ENCODE measurements at places on chromosomes 16 and 17.

GRCh38 chr17:79844869-79845600 is 5.8 kb upstream of the CBX4 start:
- no peak for DNase-seq

DNA sequence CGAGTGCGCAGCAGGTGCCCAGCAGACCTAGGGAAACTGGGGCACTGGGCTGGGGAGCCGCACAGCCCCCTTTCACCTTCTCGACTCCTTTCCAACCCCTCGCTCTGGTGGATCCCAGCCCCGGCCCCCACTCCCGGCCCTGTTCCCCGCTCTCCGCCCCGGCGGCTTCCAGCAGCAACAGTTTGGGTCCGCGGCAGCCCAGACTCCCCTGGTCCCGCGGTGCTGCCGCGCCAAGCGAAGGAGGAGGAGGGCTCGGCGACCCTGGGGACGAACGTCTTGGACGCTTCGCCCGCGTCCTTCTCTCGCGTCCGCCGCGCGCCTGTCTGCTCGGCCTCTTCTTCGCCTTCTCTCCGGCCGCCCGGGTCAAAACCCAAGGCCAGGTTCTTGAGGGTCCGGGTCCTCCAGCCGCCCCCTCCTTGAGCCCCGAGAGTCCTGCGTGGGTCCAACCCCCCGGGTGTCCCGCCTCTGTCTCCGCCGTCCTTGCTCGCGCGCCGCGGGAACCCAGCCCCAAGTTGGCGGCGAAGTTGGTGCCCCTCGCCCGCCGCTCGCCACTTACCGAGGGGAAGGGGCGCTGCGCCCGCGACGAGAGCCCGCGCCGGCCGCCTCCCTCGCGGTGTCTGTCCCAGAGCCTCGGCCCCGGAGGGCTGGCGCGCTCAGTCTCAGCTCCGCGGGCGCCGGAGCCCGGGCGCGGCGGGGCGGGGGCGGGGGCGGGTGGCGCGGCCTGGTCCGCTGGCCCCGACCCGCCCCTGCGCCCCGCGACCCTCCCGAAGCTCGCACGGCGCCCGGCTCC is 1.4 kb upstream of the GRIN2C start:
- DNase-seq = no peak

DNA sequence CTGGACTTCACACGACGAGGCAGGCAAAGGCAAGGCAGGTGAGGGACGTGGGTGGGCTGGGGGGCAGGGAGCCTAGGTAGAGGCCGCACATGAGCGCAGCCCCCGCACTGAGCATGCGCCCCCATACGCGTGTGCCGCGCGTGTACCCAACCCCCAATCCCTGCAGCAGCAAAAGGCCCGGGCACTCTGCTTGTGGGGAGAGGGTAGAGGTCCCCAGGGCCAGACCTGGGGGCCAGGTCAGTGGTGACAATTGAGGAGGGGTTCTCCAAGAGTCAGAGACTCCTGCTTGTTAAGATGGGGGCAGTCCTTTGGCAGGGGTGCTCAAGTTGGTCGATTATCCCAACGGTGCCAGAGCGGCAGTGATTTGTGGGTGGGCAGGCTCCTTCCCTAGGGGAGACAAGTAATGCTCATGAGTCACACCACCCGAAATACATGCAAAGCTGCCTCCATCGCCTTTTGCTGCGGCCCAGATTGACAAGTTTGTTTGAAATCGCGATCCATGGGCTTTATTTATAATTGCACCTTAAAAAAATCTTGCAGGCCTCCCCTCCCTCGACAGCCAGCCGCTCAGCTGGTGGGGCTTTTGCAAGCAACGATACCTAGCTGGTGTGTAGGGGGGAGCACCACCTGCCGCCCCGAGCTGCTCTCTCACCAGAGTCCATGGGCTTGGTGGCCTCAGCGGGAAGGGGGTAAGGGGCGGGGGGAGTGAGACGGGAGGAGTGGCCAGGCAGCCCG is 1.1 kb upstream of the GIT1 start:
- DNase-seq = no peak

- no peak for DNase-seq
Observed at GRCh38 chr17:7383742-7384488, 3.0 kb downstream of the TNK1 start.

- no peak for DNase-seq
Observed at GRCh38 chr16:46690281-46691178, 1.1 kb downstream of the ORC6 start.

- DNase-seq = no peak
Observed at GRCh38 chr16:48555155-48555554, 54.8 kb downstream of the N4BP1 start.

DNA sequence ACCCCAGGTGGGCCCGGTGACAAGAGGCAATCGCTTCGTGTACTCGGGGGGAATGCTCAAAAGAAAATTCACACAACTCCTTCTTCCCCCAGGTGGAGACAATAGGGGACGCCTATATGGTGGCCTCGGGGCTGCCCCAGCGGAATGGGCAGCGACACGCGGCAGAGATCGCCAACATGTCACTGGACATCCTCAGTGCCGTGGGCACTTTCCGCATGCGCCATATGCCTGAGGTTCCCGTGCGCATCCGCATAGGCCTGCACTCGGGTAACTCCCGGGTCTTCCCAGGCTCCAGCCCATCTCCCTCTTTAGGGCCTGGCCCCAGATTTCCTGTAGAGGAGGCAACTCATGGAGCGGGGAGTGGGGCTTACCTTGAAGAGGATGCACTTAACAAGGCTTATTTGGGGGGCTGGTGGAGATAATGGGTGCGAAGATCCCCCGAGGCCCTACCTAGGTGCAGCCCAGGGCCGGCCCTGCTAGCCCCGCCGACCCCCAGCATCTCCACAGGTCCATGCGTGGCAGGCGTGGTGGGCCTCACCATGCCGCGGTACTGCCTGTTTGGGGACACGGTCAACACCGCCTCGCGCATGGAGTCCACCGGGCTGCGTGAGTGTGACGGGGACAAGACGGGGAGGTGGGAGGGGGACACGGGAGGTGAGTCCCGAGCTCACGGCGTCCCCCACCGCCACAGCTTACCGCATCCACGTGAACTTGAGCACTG is 13.0 kb downstream of the GUCY2D start:
- DNase-seq = no peak

GRCh38 chr17:81443269-81443668 is 48.0 kb downstream of the BAHCC1 start:
- no peak for DNase-seq

DNA sequence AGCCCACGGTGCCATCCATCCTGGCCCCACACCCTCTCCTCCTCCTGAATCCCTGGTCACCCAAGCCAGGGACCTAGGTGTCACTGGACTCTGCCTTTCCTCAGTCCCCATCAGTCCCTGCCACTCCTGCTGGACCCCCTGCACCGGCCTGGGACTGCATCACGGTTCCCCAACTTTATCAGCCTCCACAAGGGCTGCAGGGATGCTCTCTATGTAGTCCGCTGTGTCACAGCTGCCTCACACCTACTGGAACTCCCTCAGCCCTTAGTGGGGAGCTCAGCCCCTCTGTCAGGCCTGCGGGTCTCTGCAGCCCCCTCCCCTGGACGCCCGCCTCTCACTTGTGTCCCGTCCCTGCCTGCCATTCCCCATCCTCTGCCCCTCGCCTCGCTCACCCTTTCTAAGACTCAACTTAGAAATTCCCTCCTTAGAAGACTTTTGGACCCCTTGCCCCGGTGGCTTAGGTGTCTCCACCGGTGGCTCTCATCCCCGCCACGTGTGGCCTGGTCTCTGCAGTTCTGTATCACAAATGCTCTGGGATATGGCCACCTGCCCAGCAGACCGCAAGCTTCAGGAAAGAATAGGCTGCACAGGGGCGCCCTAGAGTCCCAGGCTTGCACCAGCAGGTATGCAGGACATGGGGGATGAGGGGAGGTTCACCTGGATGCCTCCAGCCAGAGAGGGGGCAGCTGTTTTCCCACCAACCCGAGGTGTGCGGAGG is 62.9 kb downstream of the PRMT7 start:
- no peak for DNase-seq

GRCh38 chr16:68851601-68852000 is 8.3 kb downstream of the TANGO6 start:
- DNase-seq = no peak

GRCh38 chr16:22734368-22734767 is 79.6 kb upstream of the HS3ST2 start:
- no peak for DNase-seq

- DNase-seq = no peak
Observed at GRCh38 chr16:57422026-57422944, 17.7 kb downstream of the CCL17 start.

GRCh38 chr16:77113835-77114234 is 77.2 kb upstream of the MON1B start:
- DNase-seq = no peak

DNA sequence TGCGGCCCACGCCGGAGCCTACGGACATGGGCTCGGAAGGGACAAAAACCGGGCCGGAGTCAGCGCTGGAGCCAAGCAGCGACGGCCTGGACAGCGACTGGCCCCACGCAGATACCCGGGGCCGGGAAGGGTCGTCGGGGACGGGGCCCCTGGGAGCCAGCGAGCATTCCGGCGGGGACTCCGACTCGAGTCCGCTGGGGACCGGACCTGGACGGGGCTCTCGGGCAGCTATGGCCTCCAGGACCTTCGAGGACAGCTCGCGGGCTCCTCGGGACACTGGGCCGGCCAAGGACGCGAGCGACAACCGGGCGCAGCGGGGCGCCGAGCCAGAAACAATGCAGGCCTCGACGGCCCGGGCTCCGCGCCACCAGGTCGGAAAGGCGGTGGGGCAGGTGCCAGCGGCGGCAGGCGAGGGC is 1.0 kb downstream of the MYO15B start:
- DNase-seq = peak; percentile 38

DNA sequence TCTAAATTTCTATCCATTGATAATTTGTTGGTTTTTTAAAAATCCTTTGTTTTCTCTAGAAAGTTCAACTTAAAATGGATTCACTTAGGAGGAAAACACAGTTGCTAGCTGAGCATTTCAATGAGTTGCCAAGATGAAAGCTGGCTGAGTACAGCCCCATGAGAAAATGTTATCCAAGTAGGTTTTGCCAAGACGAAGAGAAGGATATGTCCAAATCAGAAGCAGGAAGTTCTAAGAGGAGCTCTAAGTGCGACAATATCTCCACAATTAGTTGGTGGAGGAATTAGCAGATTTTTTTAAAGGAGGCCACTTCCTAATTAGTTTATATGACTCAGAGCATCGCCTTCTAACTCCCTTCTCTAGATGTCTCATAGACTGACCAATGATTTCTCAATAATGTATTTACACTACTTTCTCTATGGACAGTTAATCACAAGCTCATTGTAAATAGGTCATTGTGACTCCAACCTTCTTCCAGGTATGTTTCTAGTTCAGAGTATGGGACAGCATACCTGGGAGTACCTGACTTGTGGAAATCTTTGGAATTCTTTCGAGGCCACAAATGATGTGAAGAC is 873.3 kb upstream of the SOX9 start:
- DNase-seq = no peak

GRCh38 chr16:81378049-81378448 is 63.3 kb downstream of the GAN start:
- no peak for DNase-seq
